NCI-H446 treated with DMSO at 0.1 percent for 48 hours (cell line): ENCODE measurements at places on chromosomes 5 and 9.

GRCh38 chr5:54825005-54825404, 160.4 kb downstream of the ESM1 start:
- DNase-seq: no peak

GRCh38 chr5:160750938-160751657, 100.9 kb downstream of the ATP10B start:
- DNase-seq: no peak

GRCh38 chr9:112489039-112489546, 2.5 kb downstream of the KIAA1958 start:
- DNase-seq: no peak

DNA sequence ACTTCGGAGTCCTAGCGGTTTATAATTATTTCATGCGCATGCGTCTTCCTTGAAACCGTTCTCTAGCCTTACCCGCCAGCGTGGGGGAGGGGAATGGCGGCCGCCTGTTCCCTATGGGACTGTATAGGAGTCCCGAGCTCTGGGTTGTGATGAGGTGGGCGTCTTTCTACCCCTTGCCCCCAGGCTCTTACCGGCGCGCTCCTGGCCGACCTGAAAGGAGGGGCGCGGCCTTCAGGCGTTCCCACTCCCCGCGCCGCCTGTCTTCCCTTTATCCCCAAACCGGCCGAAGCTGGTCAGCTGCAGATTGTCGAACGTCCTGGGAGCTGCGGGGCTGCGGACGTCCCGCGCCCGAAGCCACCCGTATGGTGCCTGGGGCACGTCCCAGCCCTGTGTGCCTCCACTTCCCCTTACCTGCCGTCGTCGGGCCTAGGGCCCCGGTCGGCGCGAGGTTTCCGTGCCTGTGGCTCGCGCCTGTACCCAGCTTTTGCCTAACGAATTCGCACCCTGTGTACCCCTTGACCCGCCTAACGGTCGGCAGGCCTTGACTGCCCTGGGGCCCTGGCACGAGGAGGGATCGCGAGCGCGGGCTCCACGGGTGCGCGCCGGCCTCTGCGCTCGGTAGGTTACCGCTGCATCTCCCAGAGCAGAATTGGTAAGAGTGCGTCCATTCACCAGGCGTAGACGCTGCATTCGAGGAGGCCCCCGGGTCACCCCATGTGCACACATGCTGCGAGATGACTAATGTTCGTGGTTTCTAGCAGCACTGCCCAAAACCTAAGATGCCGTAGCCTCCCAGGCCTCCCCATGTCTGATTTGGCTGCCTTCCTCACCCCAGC, 653 bp upstream of the HNRNPH1 start:
- no peak for DNase-seq

DNA sequence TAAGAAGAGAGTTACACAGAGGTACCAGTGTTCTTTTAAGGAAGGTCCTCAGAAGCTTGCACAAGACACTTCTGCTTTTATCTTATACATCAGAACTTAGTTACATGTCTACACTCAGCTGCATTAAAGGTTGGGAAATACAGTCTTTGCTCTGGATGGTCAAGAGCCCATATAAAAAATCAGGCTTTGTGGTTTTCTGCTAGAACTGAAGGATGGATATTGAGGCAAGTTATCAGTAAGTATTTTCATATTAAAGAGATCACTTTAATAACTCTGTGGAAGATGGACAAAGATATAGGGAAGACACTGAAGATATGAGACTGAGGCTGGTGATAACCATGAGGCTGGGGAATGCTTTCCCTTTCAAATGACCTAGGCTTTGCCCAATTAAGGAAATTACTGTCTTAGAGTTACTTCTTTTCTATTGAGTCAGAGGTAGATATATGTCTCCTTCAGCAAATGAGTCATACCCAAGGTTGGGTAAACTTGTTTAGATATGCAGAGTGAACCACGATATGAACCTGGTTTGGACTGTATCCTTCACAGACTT, 87.0 kb upstream of the TNC start:
- DNase-seq: no peak
